ENCODE measurements at places on chromosomes 5 and 9. TPM values are rescaled to one million over a fixed set of nuclear protein-coding genes. Genes with fewer than 3 reads are reported as not detected.

TAF11L14 gene
- not detected for total RNA-seq

DOCK8 gene
- 30.9 TPM for total RNA-seq

ADAMTS19 gene
- 11.7 TPM for total RNA-seq

SLC1A1 gene
- 22.8 TPM for total RNA-seq

ALAD gene
- total RNA-seq: 90.1 TPM

IL13 gene
- not detected for total RNA-seq

LHX3 gene
- total RNA-seq: not detected
